H9 (cell line): ENCODE measurements at places on chromosomes 2 and 18.

DNA sequence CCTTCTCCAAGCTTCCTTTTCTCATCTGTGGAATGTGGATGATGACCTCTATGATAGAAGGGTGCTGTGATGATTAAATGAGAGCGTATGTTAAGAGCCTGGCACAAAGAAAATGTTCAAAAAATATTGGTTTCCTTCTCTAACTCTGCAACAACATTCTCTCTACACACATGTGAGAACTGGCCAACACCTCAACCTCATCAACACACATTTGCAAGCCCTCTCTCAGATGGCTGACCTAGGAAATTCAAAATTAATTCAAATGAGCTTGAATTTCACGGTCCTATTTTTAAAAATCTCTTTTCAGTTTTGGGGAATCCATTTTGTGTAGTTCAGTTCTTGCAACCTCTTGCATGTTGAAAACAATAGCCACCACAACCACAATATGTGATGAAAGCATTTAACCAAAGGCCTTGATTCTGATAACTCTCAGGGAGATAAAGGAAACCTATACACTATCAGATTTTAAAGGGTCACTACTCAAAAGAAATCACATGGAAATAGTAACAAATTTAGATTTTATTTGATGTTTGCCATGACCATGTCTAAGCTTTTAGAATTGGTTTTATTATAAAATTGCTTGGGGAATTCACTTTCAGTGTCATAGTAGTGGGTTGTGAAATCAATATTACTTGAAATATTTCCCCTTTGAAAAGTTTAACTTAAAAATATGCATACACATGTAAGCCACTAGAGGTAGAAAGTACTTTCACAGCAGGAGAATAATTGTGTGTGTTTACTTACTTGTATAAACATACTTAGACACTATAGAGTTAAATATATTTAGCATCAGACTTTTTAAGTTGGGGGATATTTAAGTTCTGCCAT, 16.6 kb upstream of the NABP1 start:
- no peak for DNase-seq

DNA sequence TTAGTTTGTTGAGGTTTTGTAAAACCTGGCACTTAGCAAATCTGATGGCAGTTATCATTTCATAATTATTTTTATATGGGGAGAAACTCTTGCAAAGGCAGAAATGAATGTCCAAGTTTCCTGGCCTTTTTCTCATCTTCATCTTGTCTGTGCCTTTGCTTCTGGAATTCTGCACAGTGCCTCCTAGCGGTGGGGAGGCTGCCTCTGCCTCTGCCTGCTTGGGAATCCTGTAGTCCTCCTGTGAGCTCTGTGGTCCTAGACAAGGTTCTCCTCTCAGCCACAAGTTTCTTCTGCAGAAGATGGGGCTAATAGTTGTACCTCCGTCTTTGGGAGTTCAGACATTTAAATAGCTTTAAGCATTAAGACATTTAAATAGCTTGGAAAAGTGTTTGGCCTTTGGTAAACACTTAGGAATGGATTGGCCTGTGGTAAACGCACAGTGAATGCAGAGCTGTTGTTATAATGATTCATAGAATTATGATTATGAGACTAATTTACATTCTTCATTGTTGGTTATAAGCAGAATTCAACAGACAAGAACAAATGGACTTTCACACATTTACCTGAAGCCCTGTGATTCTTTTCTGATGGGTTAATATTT, 101.2 kb downstream of the ZNF236 start:
- DNase-seq: peak; percentile 65

DNA sequence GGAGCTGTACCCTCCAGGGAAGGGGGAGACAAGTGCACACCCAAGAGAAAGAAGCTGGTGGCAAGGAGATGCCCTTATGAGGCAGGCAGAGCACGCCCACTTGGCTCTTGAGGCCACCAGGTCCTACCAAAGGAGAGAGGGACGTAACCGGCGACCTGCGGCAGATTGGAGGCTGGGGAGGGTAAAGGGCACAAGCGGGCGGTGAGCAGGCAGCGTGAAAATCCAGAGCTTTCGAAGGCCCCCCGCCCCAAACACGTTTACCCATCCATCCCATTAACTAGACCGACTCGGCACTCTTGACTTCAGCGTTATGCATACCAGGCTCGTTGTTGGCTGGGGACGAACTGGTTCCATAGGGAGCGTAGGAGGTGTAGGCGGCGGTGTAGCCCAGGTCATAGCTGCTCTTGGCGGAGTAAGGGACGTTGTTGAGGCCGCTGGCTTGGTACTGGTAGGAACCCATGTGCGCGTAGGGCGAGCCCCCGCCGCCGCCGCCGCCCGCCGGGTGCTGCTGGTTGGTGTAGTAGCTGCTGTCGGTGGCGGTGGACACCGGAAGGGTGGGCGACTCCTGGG, 794 bp downstream of the DLX2 start:
- no peak for DNase-seq

DNA sequence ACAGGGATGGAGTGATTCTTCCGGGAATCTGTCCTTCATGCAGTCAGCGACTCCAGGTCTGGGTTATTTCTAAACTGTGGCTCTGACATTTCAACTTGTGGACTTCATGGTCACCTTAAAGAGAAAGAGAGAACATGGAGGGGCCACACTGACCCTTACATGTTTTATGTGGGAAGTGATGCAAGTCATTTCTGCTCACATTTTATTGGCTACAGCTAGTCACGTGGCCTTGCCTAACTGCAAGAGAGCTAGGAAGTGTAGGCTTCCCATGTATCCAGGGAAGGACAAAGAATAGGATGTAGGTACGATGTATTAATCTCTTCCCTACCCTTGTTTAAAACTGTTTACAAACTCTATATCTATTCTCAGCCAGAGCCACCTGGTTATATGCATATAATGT, 30.3 kb upstream of the AFTPH start:
- DNase-seq: no peak

GRCh38 chr2:204260901-204261300, 284.4 kb upstream of the PARD3B start:
- DNase-seq: no peak
